ENCODE measurements at places on chromosomes 5 and 9.
A peak's percentile ranks its signal among the peaks of the same experiment; 100 is the strongest.

DNA sequence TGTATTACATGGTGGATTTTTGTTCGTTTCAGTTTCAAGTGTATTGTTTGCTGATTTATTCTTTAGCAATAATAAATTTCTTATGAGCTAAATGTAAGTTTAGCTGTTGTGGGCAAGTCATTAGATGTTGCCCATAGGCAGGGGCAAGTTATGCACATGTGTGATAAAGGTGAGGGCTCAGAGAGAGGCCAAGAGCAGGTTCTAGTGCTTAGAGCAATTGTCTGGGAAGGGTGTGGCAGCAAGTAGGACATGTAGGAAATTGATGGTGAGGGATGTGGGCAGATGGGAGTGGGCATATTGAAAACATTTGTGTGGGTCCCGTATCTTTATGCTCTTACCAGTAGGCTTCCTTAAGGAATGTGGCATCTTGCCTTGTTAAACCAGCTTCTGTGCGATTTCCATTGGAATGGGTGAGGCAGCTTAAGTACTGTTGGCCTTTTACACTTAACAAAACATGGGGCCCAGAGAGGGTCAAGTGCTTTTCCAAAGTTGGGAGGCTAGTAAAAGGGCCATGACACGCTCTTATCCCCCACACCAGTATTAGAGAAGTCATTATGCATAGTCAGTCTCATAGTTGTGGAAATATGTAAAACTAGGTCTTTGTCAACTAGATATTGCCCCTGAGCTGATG is 60.6 kb downstream of the KDM4C start:
- no peak for DNase-seq

DNA sequence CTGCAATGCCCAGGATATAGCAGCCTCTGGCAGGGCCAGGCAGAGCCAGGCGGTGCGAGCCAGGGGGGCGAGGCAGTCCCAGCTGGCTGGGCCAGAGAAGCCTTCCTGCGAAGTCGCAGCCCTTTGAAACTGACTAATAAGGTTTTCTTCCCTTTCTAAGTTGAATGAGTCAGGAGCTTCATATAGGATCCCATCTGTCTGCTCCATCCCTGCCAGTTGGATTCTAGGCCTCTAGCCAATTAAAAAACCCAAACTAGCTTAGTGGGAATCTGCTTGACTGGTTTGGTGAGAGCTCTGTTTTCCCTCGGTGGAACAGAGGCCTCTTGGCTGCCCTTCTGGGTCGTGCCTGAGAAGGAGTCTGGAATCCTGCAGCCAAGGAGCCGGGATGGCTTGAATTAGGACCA is 70.1 kb upstream of the RAPGEF1 start:
- peak; percentile 78 for DNase-seq

DNA sequence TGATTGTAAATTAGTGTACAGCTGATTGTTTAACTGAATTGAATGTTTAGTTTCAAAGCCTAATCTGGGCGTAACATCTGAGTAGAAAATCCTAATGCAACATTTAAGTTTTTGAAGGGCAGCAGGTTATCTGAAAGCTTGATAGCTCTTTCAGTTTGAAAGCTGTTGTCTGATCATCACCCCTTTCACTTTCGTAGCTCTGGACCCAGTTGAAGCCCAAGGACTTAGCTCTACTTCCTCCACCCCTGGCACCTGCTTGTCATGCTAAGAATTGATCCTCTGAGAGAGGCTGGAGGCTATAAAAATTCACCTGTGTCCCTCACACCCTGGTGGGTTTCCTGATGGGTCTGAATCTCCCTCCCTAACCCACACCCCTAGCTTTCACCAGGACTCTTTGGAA is 86.0 kb downstream of the ZFAND5 start:
- no peak for DNase-seq

- DNase-seq, result no peak
Measured at GRCh38 chr9:20692554-20692953, 8.5 kb downstream of the FOCAD start.

DNA sequence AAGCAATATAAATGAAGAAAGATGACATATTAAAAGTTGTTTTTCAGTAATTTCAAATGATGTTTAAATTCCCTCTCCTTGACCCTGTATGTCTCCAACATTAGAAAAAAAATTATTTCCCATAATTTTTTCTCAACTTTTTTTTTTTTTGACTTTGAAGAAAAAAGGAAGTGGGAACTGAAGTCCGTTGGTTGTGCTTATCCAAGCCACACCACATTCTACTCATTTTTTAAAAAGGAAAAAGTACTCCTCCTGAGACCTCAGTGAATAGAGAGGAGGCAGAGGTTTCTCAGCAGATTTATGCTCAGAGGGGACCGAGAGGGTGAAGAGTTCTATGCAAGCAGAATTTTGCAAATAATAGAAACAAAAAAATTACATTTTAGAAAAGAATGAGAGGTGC is 123.3 kb downstream of the PCSK5 start:
- DNase-seq, result no peak

All from spinal cord (tissue), 10 donors.